ENCODE measurements at places on chromosomes 6 and 20.

GRCh38 chr6:69487688-69488087, 309.1 kb downstream of the LMBRD1 start:
- no peak for DNase-seq

DNA sequence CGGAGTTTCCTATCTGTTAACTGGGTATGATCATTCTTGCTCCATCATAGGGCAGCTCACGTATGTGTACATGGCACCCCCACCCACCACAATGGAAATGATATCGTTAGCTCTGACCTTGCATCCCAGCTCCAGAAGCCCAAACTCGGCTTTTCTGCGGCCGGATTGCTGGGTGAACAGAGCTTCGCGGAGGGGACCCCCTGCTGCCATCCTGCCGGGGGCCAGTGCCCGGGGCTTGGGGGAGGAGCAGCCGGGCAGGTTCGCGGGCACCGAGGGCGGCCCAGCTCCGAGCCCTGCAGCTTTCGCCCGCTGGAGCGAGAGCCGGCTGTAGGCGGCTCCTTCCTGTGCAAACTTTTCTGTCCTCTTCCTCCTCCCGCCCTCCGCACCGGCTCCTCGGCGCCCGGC, 24.9 kb upstream of the FUCA2 start:
- DNase-seq = peak; percentile 57

DNA sequence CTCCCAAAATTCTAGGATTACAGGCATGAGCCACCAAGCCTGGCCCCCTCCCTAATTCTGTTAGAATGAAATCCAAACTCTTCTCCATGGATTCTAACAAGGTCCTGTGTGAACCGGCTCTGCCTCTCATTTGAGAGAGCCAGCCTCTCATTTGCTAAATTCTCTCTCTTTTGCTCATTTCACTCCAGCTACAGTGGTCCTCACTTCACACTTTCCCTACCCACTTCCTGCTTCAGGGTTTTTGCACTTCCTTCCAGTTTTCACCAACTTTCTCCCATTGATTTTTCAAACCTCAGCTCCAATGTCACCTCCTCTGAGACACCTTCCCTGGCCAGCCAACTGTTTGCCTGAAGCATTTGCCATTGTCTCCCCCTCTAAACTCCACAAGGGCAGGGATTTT, 5.1 kb downstream of the COX4I2 start:
- no peak for DNase-seq

DNA sequence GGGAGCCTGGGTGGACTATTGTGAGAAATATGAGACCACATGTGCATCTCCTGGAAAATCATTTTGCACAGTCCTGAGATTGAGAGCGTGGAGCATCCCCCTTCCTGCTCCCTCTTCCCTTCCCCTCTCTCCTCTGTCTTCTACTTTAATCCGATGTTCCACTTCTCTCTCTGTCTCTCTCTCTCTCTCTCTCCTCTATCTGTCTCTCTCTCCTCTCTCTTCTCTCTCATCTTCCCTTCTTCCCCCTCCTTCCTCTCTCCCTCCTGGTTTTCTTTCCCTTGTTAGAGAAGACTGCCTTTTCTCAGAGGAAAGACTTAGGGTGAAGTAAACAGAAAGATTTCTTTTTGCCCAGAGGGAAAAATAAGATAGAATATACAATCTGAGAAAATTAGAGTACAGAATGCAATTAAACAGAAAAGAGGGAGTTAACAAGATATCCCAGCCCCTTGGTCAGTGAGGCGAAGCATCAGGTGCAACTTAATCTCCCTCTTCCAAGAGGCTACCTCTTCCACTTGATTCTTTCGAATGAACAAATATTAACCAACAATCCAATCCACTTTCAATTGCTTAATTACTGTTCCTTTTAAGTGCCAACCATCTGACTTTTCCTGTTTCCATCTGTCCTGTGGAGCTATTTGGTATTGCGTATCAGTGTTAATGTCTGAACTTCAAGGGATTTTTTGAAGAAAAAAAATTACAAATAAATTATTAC, 14.6 kb downstream of the KHDC1 start:
- DNase-seq = no peak

Data from femur (tissue), 1 donor.